Calu3 (cell line): ENCODE measurements at places on chromosomes 16 and 17.

- no peak overlapping the region for H3K4me3 ChIP-seq
- H3K27ac ChIP-seq: no peak overlapping the region
- no peak for DNase-seq
- H3K27me3 ChIP-seq: peaks cover 71% of the 10 kb centered on the region
- no peaks in the 10 kb centered on the region for H3K36me3 ChIP-seq
Measured at GRCh38 chr17:42904110-42904469, 3.5 kb downstream of the G6PC1 start.

- H3K4me3 ChIP-seq: no peak overlapping the region
- H3K27ac ChIP-seq: no peak overlapping the region
- H3K27me3 ChIP-seq: peaks cover 20% of the 10 kb centered on the region
- no peak for DNase-seq
Measured at GRCh38 chr17:76696763-76697701, 13.7 kb downstream of the MXRA7 start.

- peak overlapping the region; percentile 38 for H3K4me3 ChIP-seq
- peak; percentile 12 for DNase-seq
- H3K27me3 ChIP-seq: no peaks in the 10 kb centered on the region
- H3K36me3 ChIP-seq: peaks cover 25% of the 10 kb centered on the region
- peak overlapping the region; percentile 75 for H3K27ac ChIP-seq
Measured at GRCh38 chr16:11025120-11025531, 80.8 kb downstream of the CLEC16A start.

- DNase-seq: no peak
- H3K27ac ChIP-seq: peak overlapping the region; percentile 23
- no peak overlapping the region for H3K4me3 ChIP-seq
- H3K36me3 ChIP-seq: peaks cover 54% of the 10 kb centered on the region
- peaks cover 21% of the 10 kb centered on the region for H3K4me1 ChIP-seq
Measured at GRCh38 chr17:77383613-77384608, 243.1 kb downstream of the SEC14L1 start.

DNA sequence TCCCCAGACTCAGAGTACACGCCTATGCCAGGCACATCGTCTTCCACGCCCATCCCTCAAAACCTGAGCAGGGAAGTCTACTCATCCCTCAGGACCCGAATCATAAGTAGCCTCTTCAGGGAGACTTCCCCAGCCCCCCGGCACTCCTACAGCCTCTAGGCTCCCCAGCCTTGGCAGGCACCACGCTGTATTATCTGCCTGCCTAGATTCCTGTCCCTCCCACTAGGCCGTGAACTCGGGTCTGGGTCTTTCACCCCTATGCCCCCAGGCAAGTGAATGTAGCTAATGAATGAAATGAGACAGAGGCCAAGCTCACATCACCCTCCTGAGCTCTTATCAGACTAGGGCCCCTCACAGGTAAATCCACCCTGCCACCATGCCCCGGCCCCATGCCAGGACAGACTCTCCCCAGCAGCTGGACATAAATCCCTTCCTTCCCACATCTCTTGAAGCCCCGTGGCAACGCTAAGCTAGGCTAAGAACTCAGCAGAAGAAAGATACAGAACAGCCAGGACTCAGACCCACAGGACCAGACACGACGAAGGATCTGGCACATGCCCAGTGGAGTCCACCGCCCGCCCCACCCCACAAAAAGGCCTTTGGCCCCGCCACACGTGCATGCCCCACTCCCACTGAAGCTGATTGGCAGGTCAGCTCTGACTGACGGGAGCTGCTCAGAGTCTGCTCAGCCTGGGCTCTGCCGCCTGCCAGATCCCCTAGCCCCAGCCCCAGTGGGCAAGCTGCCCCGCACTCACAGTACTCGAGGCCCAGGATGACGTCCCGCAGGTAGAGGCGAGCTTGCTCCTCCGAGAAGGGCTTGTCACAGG, 13.0 kb downstream of the CAMKK1 start:
- H3K36me3 ChIP-seq: peaks cover 7% of the 10 kb centered on the region
- no peak for DNase-seq
- H3K4me3 ChIP-seq: no peak overlapping the region
- H3K27ac ChIP-seq: no peak overlapping the region
- H3K4me1 ChIP-seq: no peaks in the 10 kb centered on the region
- H3K27me3 ChIP-seq: no peaks in the 10 kb centered on the region

DNA sequence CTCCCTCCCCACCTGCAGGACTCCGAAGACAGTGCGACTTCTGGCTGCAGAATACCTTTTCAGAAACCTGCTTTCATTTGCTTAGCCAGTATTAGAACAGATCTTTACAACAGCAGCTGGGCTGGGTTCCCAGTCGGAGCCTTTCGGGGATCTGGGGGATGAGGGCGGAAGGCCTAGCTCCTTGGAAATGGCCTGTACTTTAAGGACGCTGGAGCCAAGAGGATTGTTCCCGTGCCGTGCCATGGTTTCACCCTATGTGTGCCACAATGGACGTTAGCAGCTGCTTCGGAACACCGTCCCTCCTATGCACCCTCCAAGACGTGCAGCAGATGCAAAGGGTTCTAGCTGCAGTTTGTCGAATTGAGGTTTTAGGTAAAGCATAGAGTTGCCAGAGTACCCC, 16.2 kb downstream of the KCTD2 start:
- no peak overlapping the region for H3K4me3 ChIP-seq
- H3K4me1 ChIP-seq: no peaks in the 10 kb centered on the region
- peaks cover 39% of the 10 kb centered on the region for H3K36me3 ChIP-seq
- no peak overlapping the region for H3K27ac ChIP-seq
- no peak for DNase-seq

GRCh38 chr17:77942112-77942988, 16.2 kb upstream of the TNRC6C start:
- no peak overlapping the region for H3K27ac ChIP-seq
- H3K4me3 ChIP-seq: no peak overlapping the region
- no peaks in the 10 kb centered on the region for H3K4me1 ChIP-seq
- peaks cover 55% of the 10 kb centered on the region for H3K27me3 ChIP-seq
- no peaks in the 10 kb centered on the region for H3K36me3 ChIP-seq

GRCh38 chr17:30908717-30909420, 2.8 kb upstream of the TEFM start:
- H3K4me1 ChIP-seq: peaks cover 11% of the 10 kb centered on the region
- no peak for DNase-seq
- no peak overlapping the region for H3K4me3 ChIP-seq
- H3K27ac ChIP-seq: no peak overlapping the region
- H3K27me3 ChIP-seq: no peaks in the 10 kb centered on the region
- peaks cover 16% of the 10 kb centered on the region for H3K36me3 ChIP-seq

- DNase-seq: no peak
- peaks cover 24% of the 10 kb centered on the region for H3K4me1 ChIP-seq
- peaks cover 33% of the 10 kb centered on the region for H3K36me3 ChIP-seq
- peak overlapping the region; percentile 82 for H3K4me3 ChIP-seq
- peaks cover 12% of the 10 kb centered on the region for H3K27me3 ChIP-seq
Measured at GRCh38 chr17:47894498-47895346, 1.3 kb upstream of the SP2 start.

DNA sequence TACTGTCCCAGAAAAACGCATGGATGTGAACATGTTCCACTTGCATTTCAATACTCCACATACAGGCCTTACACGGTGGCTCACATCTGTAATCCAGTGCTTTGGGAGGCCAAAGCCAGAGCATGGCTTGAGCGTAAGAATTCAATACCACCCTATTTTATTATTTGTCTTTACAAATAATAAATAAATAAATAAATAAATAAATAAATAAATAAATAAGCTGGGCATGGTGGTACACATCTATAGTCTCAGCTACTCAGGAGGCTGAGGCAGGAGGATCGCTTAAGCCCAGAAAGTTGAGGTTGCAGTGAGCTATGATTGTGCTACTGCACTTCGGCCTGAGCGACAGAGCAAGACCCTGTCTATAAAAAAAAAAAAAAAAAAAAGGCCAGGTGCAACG, 53.9 kb downstream of the PLXDC1 start:
- no peak for DNase-seq
- no peak overlapping the region for H3K4me3 ChIP-seq
- no peaks in the 10 kb centered on the region for H3K4me1 ChIP-seq
- H3K36me3 ChIP-seq: no peaks in the 10 kb centered on the region

GRCh38 chr16:35628976-35629375, 2169.6 kb downstream of the TP53TG3F start:
- no peak overlapping the region for H3K4me3 ChIP-seq
- no peak overlapping the region for H3K27ac ChIP-seq
- no peaks in the 10 kb centered on the region for H3K36me3 ChIP-seq
- H3K4me1 ChIP-seq: no peaks in the 10 kb centered on the region
- no peaks in the 10 kb centered on the region for H3K27me3 ChIP-seq

GRCh38 chr17:33072421-33073161, 80.9 kb downstream of the SPACA3 start:
- H3K4me1 ChIP-seq: no peaks in the 10 kb centered on the region
- no peak overlapping the region for H3K4me3 ChIP-seq
- no peaks in the 10 kb centered on the region for H3K36me3 ChIP-seq
- peaks cover 81% of the 10 kb centered on the region for H3K27me3 ChIP-seq
- no peak for DNase-seq
- no peak overlapping the region for H3K27ac ChIP-seq

DNA sequence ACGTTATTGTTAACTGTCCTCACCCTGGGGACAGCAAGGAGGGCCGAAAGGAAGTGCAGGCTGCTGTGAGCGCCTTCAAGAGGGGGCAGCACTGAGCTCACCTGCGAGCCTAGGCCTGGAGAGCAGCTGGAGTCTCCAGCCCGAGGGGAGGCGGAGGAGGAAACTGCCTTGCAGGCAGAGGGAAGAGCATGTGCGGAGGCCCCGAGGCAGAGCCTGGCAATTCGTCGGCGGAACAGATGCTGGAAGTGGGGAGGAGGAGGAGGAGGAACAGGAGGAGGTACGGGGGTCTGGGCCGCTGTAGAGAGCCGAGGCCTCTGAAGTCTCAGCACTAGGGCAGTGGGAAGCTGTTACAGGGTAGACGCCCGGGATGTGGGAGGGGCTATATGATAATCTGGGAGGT, 49.6 kb upstream of the PLCG2 start:
- no peak for DNase-seq
- peaks cover 13% of the 10 kb centered on the region for H3K27me3 ChIP-seq
- H3K36me3 ChIP-seq: peaks cover 16% of the 10 kb centered on the region
- peak overlapping the region; percentile 57 for H3K4me3 ChIP-seq
- H3K27ac ChIP-seq: no peak overlapping the region

- DNase-seq: no peak
- H3K27me3 ChIP-seq: peaks cover 55% of the 10 kb centered on the region
Measured at GRCh38 chr16:87042551-87043230, 274.5 kb downstream of the C16orf95 start.

DNA sequence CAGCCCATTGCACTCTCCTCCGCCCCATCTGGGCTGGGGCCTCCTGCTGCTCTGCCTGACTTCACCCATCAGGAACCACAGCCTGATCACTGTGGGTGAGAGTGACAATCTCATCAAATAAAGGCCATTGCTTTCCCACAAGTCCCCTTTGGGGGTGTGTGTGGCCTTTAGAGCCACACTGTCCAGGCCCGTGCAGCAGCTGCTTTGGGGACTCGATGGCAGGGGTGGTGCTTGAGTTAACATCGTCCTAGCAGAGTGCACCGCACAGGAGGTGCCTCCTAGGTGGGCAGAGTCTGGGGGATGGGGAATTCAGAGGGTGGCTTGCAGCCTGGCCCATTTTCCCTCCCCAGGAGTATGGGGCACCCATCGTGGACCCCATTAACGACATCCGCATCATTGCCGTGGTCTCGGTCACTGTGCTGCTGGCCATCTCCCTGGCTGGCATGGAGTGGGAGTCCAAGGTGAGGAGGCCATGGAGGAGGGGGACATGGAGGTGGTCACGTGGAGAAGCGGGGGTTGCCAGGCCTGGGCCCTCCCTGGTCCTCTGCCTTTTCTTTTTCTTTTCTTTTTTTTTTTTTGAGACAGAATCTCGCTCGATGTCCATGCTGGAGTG, 5.4 kb downstream of the SLC12A3 start:
- no peaks in the 10 kb centered on the region for H3K36me3 ChIP-seq
- no peaks in the 10 kb centered on the region for H3K4me1 ChIP-seq
- H3K27ac ChIP-seq: no peak overlapping the region
- no peaks in the 10 kb centered on the region for H3K27me3 ChIP-seq
- no peak for DNase-seq

DNA sequence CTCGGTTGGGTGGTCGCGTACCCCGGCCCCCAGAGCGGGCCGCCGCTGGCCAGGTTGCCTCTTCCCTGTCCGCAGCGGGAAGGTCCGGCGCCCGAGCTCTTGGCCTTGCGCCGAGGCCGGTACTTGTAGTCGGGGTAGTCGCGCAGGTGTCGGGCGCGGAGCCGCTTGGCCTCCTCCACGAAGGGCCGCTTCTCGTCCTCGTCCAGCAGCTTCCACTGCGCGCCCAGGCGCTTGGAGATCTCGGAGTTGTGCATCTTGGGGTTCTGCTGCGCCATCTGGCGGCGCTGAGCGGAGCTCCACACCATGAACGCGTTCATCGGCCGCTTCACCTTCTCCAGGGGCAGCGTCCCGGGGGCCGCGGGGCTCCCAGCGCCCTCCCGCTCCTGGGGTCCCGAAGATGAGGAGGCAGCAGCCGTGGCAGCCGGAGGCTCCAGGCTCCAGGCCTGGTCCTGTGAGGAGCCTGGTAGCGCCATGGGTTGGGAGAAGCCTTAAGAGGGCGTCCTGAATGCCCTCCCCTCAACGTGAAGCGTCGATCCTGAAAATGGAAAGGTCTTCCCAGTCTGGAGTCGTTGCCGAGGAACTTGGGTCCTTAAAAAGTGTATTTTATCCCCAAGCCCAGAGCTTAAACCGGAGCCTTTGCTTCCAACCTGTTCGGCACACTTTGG, 558 bp downstream of the SOX15 start:
- H3K27me3 ChIP-seq: no peaks in the 10 kb centered on the region
- H3K4me3 ChIP-seq: no peak overlapping the region
- no peaks in the 10 kb centered on the region for H3K4me1 ChIP-seq
- no peak for DNase-seq
- no peak overlapping the region for H3K27ac ChIP-seq

DNA sequence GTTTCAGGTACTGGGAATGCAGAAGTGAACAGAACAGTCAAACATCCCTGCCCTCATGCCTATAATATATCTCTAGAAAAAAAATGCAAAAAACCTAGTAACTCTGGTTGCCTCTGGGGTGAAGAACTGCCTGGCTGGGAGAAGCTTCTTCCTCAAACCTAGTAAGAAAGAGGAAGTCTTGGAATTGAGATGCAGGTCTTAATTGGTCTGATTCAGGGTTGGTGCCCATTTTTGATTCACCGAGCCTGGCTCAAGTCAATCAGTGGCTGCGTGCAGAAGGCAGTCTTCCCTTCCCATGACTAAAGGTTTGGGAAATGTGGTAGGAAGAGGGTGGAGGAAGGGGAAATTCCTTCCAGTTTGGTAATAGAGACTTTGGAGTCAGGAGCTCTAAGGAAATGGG, 22.4 kb downstream of the CDRT15 start:
- DNase-seq: no peak
- H3K27me3 ChIP-seq: no peaks in the 10 kb centered on the region
- H3K4me1 ChIP-seq: peaks cover 12% of the 10 kb centered on the region
- no peak overlapping the region for H3K4me3 ChIP-seq
- H3K36me3 ChIP-seq: peaks cover 12% of the 10 kb centered on the region
- H3K27ac ChIP-seq: no peak overlapping the region
